ENCODE measurements at places on chromosomes 4 and X.

DNA sequence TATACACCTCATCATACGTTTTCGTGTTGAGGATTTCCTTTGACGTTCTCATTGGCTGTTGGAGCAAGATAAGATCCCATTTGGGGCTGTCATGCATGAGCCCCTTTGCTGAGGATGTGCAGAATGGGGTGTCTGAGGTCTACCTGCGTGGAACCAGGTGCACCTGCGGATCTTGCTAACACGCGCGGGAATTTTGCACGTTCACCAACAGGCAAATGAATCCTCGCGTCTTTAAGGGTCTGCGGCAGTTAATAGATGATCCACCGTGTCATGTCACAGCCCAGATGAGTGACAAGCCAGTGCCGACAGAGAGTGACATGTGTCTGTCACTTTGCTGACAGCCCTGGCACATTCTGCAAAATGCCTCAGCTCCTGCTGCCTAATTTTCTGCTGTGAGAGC, 56.3 kb upstream of the SHOX start:
- no peak for DNase-seq

DNA sequence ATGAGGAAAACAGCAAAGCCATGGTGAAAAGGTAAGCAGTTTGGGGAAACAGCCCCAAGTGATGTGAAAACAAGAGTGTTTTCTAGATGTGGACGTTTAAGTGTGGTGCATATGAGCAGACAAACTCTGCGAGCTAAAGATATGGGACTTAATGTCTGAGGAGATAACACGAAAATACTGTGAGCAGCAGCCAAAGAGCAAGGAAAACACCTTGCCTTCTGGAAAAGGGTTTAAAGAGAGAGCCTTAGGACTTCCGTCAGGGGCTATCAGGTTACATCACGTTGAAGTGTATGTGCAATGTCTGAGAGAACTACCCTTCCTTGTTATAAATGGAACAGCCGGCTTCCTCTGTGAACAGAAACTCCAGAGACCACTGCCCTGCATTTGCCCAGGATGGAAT, 54.2 kb downstream of the LEF1 start:
- no peak for DNase-seq

DNA sequence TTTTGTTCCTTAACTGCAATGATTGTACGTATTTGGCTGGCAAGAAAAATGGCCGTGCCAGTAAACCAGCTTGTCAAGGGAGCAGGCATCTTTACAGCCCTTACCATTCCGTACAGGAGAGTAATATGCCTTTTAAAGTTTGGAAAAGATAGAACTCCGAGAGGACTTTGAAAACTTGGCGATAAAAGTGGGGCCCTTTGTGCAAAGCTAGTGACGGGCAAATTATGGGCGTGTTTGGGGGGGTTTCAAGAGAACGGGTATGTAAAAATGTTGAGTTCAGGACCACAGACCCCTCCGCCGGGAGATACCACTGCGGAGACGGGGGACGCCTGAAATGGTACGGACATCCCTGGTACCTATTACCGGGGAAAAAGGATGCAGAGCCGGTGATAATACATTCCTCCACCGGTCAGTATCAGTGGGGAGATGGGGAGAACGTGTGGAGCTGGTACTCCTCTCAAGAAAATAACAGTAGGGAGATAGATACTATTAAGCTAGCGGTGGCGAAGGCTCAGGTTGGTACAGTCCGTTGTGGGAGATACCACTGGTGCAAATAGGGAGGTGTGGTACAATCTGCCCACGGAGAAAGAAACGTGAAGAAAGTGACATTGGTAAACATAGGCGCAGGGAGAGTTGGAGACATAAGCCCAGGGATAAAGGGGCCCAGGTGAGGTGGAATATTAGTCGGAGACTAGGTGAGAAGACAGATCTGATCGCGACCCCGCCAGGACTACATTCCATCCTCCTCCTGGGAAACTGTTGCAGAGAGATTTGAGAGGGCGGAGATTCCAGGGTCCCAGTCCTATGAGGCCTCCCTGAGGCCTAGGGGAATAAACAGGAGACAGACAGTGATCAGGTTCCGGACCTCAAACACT, 14.5 kb downstream of the SPACA5 start:
- peak; percentile 86 for DNase-seq

DNA sequence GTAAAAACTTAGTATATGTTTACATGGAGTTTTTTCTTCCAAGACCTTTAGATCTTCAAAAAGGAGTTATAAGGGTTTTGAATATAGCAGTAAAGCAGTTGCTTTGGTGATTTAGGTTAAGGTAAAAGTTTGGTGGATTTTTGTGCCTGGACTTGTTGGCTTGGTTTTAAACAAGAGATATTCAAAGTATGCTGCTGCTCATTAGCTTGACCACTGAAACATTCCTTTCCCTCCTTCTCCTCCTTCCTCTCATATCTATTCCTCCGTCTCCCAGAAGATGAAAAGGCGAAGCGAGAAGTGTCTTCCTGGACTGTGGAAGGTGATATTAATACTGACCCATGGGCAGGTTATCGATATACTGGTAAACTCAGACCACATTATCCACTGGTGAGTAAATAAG, 38.4 kb downstream of the METAP1 start:
- peak; percentile 24 for DNase-seq

GRCh38 chr4:140893939-140894338, 137.8 kb upstream of the TBC1D9 start:
- DNase-seq = peak; percentile 69

GRCh38 chr4:133592106-133592505, 443.0 kb downstream of the PCDH10 start:
- DNase-seq = no peak

All from fibroblast of skin of right biceps (primary cell).